ENCODE measurements at places on chromosomes 4 and X.

GRCh38 chr4:80138551-80139538 lies 58.5 kb upstream of the PRDM8 start:
- DNase-seq, result peak; percentile 6

- no peak for DNase-seq
Observed at GRCh38 chrX:17682259-17682658, 55.0 kb upstream of the SCML1 start.

DNA sequence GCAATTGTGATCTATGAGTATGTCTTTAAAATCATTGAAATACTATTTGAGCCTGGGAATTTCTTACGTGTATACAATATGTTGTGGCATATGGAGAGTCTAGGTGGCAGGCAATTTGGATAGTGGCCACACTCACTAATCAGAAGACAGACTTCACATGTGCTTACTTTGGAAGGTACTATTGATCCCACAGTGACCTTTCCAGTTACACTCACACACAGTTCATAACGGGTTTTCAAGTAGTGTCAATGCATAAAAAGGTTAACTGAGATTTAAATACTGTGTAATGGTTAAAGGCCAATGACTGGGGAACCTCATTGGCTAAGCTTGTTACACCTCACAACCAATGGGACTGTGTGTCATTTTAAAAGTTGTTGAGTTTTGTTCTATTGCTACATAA lies 783.2 kb downstream of the RPA4 start:
- no peak for DNase-seq

- DNase-seq, result peak; percentile 59
Observed at GRCh38 chrX:103404231-103405008, 28.1 kb downstream of the BEX3 start.

DNA sequence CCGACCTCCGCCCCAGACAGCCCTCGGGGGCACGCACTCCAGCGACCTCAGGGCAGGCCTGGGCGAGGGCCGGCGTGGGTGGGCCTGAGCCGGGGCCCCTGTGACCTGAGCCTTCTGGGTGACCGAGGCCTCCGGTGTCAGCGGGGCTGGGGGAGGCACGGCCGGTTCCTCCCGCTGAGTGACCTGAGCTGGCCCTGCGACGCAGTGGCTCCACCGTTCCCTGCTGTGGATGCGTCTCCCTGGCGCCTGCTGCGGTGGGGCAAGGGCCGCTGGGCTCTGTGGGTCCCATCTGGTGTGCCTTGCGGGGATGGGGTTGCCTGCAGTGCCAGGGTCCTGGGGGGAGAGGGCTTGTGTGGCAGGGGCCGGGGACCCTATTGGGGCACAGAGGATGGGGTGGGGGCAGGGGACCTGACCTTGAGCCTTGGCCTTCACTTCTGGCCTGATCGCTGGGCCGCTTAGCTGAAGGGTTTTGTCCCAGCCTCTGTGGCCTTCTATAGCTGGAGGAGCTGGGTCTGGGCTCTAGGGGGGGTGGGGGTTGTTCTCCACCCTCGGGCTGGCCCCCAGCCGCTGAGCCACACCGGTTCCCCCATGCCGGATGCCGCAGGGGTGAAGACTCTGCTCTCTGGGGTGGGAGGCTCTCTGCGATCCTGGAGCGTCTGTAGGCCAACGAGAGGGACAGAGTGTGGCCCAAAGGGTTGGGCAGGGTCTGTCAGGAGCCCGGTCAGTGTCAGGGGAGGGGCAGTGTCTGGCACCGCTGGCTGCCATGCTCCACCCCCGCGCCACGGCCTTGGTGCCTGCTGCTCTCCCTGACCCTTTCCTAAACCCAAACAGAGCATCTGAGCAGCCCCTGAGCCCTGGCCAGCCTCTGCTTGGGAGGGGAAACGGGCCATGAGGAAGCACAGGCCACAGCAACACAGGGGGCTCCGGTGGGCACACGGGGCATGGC lies 2.3 kb downstream of the NAT8L start:
- DNase-seq, result no peak

GRCh38 chrX:78661836-78662235 lies 2.7 kb upstream of the RTL3 start:
- no peak for DNase-seq

DNA sequence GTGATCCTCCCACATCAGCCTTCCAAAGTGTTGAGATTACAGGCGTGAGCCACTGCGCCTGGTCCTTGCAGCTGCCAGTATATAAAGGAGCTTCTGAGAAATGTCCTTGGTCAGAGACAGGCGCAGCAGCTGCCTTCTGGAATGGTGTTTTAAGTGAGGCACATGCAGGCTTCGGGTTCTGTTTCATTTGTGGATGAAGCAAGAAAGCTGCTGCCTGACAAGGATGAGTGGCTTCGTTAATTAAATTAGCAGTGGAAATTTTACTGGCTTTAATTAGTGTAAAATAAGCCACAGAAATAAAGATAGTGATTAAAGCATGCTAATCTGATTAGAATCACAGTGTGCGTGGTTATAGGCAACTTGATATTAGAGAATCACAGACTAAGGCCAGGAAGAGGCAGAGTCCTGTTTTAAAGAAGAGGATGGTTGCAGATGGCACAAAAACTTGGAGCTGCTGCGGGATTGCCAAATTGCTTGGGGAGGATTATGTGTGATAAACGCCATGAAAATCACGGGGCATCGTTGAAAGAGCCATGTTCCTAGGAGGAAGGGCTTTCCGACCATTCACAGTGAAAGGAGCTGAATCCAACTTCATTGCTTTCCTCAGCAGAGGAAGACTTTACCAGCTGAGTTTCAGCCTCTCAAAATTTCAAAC lies 348.4 kb upstream of the FAT1 start:
- DNase-seq, result no peak

GRCh38 chr4:137063961-137064360 lies 468.3 kb downstream of the PCDH18 start:
- DNase-seq, result no peak

GRCh38 chr4:184358521-184359232 lies 115.7 kb downstream of the IRF2 start:
- no peak for DNase-seq

GRCh38 chr4:158496030-158496741 lies 25.5 kb upstream of the RXFP1 start:
- peak; percentile 9 for DNase-seq

- DNase-seq, result peak; percentile 43
Observed at GRCh38 chr4:156933633-156934258, 37.9 kb downstream of the PDGFC start.

DNA sequence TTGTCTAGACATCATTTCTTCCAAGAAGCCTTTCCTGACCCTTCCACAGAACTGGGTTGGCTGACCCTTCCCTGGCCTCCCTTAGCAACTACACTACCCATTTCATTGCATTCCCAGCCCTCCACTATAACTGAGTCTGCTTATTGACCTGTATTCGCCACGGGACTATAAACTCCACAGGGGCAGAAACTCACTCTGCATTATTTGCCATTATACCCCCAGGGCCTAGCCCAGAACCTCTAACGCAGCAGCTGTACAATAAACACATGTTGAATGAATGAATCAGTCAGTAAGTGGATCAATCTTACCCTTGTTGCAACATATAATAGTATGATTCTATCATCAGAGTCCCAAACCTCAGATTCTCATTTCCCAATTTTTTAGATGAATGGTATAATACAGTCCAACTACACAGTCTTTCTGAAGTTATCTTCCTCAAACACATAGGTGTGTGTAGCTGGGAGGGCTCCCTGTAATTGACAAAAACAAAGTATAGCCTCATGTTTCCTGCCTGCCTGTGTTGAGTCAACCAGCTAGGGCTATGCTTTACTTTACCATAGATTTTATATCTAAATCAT lies 209.3 kb downstream of the CHIC2 start:
- DNase-seq, result no peak

GRCh38 chrX:23745786-23746185 lies 2.7 kb upstream of the ACOT9 start:
- no peak for DNase-seq

DNA sequence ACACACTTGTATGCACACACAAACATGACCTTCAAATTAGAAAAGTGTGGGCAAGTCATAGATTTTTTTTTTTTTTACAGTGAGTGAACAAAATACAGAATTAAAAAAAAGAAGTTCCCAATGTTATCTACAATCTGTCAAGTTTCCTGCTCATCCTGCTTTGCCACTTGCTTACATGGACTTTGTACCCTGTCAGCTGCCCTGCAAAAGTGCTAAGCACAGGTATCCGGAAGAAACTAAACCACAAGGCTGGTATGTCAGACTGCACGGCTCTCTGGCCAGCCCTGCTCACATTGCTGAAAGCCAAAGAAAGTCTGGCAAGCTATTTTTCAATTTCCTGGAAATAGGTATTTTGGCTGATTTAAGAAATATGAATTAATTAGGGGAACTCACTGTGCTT lies 38.9 kb upstream of the BCLAF3 start:
- no peak for DNase-seq

GRCh38 chr4:99998062-99998867 lies 48.2 kb upstream of the H2AZ1 start:
- DNase-seq, result no peak

GRCh38 chrX:39550795-39551361 lies 546.9 kb downstream of the BCOR start:
- no peak for DNase-seq

- no peak for DNase-seq
Observed at GRCh38 chr4:101667348-101667747, 123.2 kb upstream of the BANK1 start.

- DNase-seq, result no peak
Observed at GRCh38 chr4:140186082-140186438, 32.1 kb upstream of the MAML3 start.

DNA sequence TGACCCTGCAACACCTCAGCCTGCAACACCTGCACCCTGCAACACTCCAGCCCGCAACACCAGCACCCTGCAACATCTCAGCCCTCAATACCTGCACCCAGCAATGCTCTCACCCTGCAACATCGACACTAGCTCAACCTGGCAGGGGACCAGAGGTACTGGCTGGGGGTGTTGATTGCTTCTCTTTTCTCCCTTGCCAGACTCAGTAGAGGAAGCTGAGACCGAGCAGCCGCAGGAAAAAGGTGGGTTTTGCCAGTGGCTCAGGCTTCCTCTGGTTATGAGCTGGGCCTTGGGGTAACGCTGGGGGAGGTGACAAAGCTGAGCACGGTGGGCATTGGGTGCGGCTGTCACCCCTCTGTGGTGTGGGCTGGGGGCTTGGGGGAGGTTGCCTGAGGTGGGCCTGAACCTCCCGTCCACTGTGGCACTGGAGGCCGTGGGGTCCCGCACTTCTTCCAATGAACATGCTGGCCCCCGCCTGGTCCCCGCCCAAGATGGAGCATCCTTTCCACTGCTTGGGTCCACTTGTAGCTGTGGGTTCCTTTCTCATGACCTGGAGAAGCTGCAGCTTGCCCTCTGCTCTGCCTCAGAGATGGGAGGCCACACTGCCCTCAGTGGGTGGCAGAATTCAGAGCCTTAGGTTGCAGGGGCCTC lies 26.0 kb downstream of the SH3TC1 start:
- DNase-seq, result no peak

GRCh38 chr4:111066001-111066400 lies 443.1 kb upstream of the PITX2 start:
- no peak for DNase-seq

GRCh38 chr4:142440093-142440492 lies 406.0 kb downstream of the INPP4B start:
- no peak for DNase-seq

DNA sequence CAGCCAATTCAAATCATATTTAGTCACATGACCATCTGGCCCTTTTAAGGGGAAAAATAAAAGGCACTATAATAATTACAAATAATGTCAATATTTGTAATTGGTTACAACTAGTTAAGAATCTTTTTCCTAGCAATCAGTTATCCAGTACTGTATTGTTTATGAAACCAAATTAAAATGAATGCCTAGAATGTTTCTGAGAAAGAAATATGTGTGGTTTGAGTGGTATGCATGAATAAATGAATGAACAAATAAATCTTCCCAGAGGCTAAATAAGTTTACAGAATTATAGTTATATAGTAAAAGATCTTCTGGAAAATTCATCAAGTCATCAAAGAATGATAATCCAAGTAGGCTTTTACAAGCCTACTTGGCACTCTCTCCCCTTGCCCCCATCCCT lies 55.8 kb upstream of the F8A3 start:
- no peak for DNase-seq

- no peak for DNase-seq
Observed at GRCh38 chrX:39427906-39428305, 626.6 kb downstream of the MID1IP1 start.

GRCh38 chrX:17621566-17622270 lies 115.6 kb upstream of the SCML1 start:
- DNase-seq, result no peak

DNA sequence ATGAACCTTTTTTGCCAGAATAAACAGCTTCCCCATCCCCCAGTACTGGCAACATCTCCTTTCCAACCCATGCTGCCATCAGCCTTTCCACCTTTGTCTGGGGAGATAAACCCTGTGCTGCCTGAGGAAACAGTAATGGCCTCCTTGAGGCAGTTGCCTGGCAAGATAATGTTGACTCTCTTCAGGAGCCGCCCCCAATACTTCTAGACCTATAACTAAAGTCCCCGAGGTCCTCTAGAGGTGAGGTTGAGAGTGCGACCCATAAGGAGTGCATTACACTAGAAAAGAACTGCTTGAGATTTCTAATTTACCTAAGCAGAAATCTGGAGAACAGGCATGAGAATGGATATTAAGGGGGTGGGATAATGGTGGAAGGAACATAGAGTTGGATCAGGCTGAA lies 963.2 kb upstream of the PCDH7 start:
- no peak for DNase-seq

DNA sequence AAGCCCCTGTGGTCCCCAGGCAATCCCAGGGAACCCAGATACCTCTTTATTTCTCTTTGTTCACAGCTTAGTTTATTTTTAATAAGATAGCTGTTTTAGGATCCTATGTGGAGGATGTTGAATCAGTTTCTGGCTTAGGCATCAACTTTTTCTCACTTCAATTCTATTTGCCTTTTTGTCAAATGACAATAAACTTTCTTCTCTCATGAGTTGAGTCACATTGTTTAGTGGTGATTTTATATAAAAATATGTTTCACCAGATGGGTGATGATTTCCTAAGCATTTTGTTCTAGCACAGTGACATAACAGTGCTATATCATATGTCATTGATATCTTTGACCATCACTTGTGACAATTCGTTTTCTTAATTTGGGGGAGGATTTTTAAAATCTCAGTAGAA lies 198.1 kb upstream of the PUDP start:
- DNase-seq, result no peak

DNA sequence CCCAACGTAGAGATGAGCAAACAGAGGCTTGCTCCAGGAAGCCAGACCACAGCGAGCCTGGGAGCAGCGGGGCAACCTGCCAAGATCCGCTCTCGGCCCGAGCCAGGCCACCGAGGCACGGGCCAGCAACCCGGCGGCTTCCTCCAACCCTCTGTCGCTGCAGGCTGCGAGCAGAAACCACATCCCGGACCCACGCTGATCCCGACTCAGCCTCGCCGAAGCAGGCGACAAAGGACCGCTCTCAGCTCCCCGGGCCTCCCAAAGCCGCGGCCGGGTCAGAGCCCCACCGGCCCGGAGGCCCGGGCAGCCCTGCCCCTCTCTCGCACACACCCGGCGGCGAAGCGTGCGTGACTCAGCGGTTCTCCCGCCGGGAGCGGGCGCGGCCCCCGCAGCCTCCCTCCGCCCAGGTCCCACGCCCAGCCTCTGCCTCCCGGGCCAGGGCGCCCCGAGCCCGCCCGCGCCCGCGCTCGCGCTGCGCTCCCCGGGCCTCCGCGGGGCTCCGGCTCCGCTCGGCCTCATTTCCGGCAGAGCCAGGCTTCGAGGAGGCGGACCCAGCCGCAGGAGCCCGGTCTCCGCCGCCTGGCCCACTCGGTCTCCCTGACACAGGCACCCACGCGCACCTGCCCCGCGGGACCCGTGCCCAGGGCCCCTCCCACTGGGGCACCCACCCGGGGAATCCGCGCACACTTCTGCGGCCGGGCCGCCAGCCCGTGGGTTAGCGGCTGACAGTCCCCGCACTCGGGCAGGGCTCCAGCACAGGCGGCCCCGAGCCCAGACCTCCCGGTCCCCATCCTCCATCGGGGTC lies 1.7 kb downstream of the PPP2R2C start:
- no peak for DNase-seq

Data from SW 1271 (cell line).